ENCODE measurements at places on chromosomes 7 and 10. TPM values are rescaled to one million over a fixed set of nuclear protein-coding genes. Genes with fewer than 3 reads are reported as not detected.

DNA sequence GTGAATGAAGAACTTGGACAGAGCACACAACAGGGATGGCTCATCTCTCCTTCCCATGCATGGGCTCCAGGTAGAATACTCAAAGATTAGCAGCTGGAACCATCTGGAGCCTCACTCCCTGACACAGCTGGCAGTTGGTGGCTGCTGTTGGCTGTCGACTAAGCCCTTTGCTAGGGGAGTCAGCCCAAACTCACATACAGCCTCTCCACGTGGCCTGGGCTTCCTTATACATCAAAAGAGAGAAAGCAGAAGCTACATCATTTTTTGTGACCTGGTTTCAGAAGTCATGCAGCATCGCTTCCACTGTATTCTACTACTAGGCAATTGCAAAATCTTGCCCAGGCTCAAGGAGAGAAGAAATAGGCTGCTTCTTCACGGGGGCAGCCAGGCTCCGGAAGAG lies 24.4 kb downstream of the ASNS start:
- no peak for DNase-seq

DNA sequence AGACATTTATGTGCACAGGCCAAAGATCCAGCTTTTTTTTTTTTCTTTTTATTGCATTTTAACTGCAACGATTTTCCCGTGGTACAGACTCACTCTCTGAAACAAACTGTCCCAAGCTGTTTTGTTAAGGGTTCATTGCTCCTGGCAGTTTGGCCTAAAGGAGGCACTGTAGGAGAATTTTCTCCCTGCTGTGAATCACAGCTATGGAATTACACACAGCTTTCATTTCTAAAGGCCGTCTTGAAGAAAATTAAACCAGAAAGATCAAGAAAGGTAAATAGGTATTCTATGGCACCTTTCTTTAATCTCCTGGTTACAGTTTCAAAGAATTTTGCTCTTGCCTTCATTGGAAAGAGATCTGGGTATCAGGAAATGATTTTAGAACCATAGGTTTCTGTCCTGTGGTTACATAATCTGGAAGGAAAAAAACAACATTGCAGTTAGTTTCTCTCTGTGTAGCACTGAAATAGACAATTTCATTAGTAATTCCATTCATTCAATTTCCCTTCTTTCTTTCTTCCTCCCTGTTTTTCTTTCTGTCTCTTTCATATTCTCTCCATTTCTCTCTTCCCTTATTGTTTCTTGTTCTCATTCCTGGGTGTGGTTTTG lies 51.2 kb downstream of the PDK4 start:
- DNase-seq = peak; percentile 15

GRCh38 chr10:101686133-101686925 lies 8.6 kb downstream of the FBXW4 start:
- no peak for DNase-seq

GRCh38 chr10:36489181-36489580 lies 636.2 kb upstream of the ANKRD30A start:
- no peak for DNase-seq

DNA sequence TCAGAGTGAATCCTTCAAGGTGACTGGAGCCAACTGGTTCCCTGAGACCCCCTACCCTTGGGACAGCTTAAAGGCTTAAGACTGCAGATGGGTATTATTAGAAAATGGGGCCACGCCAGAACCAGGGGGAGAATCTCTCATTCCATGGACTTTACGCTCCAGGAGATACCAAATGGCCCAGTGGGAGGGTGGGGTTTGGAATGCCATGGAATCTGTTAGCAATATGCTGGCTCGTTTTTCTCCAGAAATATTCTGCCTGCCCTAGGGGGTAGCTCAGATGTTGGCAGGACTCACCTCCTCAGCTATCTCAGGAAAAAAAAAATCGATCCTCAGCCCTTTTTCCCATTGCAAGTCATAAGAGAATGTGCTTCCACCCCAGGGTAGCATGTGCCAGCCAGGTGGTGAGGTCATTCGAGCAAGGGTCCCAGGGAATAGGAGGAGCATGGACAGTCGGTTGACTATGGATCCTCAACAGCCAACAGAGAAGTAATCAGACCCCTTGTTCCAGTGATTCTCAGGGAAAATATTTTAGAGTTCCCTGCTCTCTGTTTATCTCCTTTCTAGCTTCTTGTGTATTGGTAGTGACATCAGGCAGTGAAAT lies 22.9 kb downstream of the SVIL start:
- DNase-seq = no peak

DNA sequence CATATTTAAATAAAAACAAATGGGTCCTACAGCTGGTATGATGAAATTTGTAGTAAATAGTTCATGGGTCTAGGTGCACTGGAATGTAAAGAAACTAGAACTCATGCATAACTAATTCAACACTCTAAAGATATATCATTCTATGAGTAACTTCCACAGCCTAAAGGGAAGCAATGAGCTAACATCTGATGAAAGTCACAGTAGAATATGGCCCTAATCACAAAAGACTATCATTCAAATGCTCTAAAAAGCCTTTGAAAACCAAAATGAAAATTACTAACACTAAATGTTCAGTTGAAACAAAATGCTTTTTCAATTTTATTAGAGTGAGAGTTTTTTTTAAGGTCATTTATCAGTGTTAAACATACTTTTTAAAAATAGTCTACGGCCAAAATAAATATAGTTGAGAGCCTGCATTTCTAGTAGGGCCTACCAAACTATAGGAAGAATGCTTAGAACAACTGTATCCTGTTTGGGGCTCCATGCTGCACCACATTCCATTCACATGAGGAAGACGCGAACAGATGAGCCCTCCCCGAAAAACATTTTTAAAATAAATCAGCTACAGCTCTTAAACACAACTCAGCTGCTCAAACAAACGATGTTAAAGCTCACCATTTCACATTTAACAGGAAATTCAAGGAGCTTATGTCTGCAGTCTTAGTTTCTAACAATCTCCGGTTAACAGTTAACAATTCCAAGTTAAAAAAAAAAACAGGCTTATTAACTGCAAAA lies 134.5 kb downstream of the NRBF2 start:
- DNase-seq = no peak

DNA sequence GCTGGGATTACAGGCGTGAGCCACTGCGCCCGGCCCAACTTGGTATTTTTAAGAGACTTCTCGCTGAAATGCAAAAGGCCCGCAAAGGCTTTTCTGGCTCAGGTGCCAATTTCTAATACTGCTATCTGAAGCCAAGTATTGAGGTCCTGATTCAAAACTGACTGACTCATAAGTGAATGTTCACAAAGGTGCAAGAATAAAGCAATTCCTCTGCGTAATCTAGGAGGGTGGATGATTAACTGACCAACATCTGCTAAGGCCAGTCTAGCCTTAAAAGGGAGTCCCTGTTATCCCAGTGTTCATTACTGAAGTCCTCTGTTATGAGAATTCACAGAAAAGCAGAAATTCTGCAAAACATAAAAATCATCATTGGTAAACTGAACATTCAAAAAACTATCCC lies 111.4 kb downstream of the SRPK2 start:
- DNase-seq = no peak

DNA sequence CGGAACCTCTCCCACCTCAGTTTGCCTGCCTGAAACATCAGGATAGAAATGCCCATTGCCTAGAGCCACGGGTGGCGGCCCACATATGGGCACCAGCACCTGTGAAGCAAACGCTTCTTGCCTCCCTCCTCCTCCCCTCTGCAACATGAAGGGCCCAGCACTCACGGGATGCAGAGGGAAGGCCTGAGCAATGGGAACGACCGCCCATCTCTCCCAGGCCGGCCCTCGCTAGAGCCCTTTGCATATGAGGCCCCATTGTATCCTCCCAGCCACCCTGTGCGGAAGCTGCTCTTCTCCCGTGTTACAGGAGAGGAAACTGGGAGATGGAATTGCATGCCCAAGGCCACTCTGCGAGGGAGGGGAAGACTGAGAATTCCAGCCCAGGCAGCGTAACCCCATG lies 88.2 kb downstream of the RGS10 start:
- no peak for DNase-seq

- DNase-seq = no peak
Observed at GRCh38 chr10:26730552-26730951, 33.1 kb downstream of the PDSS1 start.

CTTNBP2 gene
- total RNA-seq = 39.0 TPM

GOT1 gene
- 16.4 TPM for total RNA-seq

PCDH15 gene
- total RNA-seq = 9.2 TPM

Measured in occipital lobe (tissue), 3 donors.